Skeletal muscle cell (primary cell): ENCODE measurements at places on chromosomes 1 and 21.

- no peak for DNase-seq
Observed at GRCh38 chr1:206074839-206075238, 21.9 kb downstream of the RHEX start.

DNA sequence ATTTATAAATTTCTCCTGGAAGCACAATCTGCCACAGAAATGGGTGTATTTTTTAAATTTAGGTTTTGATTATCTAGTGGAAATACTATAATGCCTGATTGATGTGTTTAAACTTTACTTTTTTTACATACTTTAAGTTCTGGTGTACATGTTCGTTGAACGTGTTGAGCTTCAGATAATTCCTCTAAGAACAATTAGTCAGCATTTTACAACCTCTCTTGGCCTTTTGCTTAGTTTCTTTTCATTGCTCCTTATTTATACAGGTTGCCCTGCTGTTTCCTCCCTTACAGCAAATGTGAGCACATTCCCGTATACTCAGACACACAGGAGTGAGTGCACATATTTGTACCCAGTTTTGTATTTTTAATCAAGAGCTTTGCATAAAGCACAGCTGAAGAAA, 1038.9 kb downstream of the BRINP3 start:
- no peak for DNase-seq

DNA sequence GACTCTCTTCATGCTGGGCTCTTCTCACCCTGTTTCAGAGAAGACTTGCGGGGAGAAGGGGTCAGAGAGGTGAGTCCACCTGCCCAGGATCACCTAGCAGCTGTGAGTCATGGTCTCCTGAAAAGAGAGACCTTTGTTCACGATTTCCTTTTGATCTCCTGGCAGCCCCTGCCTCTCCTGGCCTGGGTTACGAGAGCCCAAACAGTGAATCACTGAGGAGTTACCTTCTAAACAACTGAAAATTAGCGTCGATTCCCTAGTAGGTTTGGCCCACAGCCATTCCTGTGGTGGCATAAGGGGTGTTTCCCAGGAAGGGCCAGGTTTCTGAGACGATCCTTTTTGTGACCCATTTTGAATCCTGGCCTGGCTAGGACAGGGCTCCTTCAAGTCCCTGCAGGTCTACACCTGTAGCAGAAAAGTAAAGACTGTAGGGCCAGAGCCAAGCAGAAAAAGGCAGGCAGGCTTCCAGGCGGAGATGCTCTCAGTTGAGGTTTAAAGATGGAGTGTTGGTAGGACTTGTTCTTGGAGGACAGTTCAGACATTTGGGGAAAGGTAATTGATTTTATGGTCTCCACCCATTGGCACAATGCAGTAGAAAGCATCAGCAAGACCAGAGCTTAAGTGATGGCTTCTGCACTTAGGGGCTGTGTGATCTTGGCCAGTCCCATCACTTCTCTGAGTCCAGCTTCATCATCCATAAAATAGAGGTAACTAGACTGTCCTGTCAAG, 2.1 kb upstream of the PLA2G2E start:
- DNase-seq: no peak

- DNase-seq: no peak
Observed at GRCh38 chr1:178659789-178660208, 65.2 kb upstream of the RALGPS2 start.

DNA sequence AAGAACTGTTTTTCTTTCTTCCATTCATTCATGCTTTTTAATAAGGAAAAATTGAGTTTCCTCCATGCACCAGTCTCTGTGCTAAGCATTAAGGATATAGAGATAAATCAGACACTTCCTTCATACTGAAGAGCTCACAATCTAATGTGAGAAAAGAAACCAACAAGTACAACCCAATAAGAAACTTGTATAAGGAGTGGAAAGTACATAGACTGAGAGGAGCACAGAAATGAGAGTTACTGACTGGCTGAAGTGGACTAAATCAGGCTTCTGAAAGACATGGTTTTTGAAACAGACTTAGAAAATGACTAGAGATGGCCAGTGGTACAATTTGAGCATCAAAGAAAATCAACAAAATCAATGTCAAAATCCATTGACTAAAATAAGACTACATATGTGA, 524.4 kb downstream of the PLPP3 start:
- no peak for DNase-seq

DNA sequence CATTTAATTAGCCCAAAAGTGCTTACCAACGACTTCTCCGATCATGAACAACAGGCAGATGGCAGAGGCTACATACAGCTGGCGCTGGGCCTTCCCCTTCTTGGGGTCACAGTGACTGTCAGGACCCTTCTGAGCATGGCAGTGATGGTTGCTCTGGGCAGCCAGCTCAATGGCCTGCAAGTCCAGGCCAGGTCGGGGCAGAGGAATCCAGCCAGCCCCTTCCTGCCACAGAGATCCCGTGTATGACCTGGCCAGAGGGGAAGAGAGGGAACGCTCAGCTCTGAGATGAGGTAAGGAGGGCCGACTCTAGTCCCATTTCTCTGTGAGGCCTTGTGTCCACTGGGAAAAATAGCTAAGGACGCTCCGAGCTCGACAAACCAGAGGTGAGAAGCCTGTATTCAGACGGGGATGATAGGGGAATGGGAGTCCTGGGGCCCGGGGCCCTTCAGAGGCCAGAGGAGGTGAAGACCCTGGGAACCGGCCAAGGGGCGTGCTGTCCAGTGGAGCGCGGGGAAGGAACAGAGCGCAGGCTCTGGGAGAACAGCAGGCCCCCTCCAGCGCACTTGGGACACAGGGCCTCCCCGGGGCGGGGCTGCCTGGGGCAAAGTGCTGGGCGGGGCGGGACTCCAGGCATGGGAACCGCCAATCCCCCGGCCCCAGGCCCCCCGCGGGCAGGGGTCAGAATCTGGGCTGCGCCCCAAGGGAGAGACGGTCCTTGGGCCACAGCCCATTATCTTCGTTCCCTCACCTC, 772 bp downstream of the SLC30A2 start:
- DNase-seq: no peak

DNA sequence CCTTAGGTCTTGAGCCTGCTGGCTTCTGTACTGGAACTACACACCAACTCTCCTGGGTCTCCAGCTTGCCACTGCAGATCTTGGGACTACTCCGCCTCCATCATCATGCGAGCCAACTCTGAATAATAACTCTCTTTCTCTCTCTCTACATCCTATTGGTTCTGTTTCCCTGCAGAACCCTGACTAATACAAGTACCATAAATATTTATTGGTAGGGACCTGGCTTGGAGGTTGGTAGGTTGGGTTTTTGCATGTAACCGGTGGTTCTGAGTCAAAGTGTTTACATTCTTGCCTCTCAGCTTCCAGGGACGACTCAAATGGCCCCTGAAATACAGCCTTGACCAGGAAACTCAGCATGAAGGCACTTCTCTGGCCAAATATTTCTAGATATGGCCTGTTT, 110.4 kb downstream of the KCND3 start:
- no peak for DNase-seq

- DNase-seq: peak; percentile 9
Observed at GRCh38 chr1:228381356-228381755, 25.3 kb downstream of the TRIM11 start.

DNA sequence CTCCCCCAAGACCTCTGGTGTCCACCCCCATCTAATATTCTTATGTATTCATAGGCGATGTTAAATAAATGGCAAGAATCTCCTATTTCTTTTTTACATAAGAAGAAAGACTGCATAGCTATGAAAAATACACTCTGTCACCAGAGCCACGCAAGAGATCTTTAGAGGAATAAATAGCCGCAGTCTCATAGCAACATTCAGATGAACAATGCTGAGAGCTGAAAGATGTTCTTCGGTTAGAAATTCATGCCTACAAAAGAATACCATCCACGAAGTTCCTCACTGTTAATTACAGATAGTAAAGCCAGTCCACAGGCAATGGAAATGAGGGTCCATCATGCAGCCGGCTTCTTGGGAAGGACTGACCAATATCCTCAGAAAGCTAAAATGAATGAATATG, 76.0 kb upstream of the SOD1 start:
- DNase-seq: no peak

DNA sequence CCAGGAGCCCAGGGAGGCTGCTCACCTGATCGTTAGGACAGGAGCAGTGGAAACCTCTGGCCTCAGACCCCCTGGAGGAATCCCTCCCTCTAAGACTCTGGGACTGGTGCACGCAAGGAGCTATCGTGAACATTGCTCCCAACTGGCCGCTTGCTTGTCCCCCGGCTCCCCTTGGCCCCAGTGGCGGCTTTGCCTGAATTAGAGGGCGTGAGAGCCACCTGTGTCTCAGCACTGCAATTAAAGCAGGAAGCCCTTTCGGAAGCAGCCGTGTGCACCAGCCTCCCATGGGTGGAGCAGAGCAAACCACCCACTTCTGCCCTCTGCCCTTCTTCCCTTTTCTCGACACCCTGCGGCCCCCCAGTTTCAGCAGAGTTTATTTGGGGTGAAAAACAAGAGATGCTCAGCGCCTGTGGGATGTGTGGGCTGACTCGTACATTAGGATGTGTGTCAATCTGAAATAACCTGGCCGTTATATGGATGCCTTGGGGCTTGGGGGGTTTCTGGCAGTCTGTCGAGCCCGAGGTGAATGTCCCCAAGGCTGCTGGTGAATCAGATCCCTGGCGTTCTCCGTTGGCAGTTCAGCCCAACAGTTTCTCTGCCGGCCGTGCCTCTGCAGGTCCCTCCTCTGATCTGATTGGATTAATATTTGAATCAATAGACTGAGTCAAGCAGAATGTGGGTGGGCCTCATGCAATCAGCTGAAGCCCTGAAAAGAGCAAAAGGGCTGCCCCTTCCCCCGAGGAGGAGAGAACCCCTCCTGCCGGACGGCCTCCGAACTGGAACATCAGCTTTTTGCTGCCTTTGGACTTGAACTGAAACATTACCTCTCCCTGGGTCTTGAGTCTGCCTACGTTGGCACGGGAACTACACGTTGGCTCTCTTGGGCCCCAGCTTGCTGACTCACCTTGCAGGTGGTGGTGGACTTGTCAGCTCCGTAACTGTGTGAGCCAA, 7.3 kb upstream of the UMODL1 start:
- DNase-seq: no peak

DNA sequence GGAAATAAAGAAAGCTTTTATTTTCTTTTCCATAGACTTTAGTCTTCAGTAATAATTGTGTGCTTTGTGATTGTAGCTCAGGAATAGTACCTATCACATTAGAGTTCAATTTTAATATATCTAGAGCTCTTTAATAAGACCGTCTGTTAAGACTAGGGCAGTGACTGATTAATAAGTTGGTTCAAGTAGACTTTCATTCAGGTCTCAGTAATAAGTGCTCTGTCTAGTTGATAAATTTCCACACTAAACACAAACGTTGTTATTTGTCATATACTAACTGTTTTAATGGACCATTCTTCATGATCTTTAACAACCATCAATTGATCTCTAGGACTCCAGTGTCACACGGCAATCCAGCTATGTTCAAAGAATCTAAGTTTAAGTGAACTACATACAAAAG, 474.5 kb upstream of the ADGRL2 start:
- no peak for DNase-seq

DNA sequence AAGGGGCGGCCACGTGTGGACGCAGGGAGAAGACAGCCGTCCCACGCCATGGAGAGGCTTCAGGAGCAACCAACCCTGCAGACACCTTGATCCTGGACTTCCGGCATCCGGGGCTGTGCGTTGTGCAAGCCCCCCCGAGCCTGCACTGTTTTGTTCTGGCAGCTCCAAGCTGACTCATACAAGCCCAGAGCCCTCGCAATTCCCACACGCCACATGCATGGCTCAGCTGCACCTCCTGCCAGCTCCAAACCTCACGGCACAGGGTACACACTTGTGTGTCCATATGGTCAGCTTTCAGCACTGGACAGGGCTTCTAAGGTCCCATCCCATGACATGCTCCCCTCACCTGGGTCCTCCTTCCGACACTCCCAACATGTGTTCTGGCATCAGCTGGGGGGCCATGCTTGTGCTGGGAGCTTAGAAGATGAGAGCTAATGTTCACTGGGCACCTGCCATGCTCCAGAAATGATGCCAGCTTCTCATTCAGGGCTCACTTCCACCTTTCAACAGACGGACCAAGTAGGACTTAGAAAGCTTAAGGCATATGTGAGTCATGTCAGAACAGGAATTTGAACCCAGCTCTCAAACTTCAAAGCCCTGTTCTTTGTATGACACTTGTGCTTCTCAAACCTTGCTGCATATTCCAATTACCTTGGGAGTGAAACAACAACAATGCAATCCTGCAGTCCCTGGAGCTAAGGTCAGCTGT, 137.3 kb downstream of the PGBD5 start:
- no peak for DNase-seq

DNA sequence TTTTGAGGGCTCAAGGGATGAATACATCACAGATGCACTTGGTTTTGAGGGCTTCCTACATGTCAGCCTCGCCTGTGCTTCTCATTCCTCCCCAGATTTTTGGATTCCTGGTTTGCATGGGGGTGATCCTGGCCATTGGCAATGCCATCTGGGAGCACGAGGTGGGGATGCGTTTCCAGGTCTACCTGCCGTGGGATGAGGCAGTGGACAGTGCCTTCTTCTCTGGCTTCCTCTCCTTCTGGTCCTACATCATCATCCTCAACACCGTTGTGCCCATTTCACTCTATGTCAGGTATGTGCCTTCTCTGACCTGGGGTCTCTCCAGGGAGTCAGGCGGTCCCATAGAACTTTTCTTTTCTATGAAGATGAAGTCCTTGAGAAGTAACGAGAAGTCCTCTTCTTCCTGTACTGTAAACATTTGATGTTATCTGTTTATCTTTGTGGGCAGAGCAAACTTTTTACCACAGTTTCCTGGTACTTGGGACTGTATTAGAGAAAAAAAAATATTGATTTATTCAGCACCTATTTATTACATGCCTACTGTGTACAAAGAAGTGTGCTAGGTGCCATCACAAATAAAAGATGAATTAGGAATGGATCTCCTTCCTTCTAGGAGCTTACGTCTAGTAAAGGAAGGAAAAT, 12.0 kb downstream of the ATP8B2 start:
- DNase-seq: no peak

- DNase-seq: no peak
Observed at GRCh38 chr1:158520021-158520420, 34.2 kb downstream of the OR6Y1 start.

GRCh38 chr21:42645211-42646075, 8.0 kb upstream of the PDE9A start:
- no peak for DNase-seq

DNA sequence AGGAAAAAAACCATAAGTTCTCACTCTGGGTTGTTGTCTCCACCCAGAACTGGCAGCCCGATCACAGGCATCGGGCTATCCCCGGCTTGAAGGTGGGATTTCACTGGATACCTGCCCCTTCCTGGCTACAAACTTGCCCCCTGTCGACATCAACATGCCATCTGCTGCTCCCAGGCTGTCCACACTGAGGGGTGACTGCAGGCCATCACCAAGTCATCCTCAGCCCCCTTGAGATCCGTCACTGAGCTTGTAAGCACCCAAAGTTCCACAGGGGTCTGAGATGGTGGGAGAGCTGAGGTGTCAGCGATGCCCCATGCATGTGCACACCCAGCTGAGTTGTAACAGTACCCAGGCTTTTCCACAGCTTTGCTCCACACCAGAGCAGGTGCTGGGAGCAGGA, 211.0 kb downstream of the AMY1C start:
- no peak for DNase-seq

GRCh38 chr1:162021124-162021523, 2.5 kb downstream of the OLFML2B start:
- DNase-seq: no peak
